ENCODE measurements at places on chromosomes 11 and 22.

DNA sequence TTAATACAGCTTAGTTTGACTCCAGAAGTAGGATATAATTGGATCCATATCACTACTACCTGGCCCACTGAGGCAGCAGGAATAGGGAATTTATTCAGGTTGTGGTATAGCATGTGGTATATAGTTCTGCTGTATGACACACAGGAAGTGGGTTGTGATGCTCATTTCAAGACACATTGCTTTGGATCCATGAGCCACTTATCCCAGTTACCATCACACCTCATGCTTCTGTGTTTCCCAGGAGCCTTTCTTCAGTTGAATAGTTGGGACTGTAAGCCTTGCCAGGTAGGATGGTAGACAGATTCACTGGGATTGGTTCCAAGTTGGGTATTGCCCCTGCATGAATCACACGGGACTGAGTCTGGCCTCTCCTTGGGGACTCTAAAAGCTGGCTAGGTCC lies 9.9 kb upstream of the SLC37A2 start:
- DNase-seq: no peak

- peak; percentile 42 for DNase-seq
These were observed 34.1 kb downstream of the LIF start for GRCh38 chr22:30212363-30212995.

DNA sequence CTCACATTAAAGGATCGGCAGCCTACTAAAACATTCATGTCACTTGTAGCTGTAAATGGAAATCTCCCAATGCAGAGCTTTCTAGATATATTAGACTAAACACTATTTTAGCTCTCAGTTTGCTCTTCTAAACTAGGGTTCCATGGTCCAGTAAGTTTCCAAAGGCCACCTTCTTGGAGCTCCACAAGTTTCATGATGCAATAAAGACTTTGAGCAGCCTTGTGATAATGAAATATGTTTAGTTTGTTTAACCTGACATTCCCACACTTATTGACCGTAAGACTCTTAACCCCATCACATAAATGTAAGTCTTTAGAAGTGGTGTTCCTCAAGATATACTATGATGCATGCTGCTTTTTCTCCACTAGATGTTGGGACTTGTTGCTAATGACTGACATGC lies 87.7 kb downstream of the TRIM44 start:
- no peak for DNase-seq

DNA sequence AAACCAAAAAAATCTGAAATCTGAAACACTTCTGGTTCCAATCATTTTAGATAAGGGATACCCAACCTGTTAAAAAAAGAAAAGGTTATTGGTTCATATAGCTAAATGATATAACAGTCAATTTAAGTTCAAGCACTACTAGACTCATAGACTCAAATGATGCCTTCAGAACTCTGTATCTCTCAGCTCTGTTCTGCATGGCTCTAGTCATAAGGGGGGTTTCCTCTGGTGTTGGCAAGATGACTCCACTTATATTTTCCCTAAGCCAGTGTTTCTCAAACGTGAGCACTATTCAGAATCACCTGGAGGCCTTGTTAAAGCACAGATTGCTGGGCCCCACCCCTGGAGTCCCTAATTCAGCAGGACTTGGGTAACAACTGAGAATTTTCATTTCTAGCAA lies 11.5 kb upstream of the RRAS2 start:
- no peak for DNase-seq

GRCh38 chr11:8873741-8874405 lies 37.1 kb upstream of the AKIP1 start:
- no peak for DNase-seq

DNA sequence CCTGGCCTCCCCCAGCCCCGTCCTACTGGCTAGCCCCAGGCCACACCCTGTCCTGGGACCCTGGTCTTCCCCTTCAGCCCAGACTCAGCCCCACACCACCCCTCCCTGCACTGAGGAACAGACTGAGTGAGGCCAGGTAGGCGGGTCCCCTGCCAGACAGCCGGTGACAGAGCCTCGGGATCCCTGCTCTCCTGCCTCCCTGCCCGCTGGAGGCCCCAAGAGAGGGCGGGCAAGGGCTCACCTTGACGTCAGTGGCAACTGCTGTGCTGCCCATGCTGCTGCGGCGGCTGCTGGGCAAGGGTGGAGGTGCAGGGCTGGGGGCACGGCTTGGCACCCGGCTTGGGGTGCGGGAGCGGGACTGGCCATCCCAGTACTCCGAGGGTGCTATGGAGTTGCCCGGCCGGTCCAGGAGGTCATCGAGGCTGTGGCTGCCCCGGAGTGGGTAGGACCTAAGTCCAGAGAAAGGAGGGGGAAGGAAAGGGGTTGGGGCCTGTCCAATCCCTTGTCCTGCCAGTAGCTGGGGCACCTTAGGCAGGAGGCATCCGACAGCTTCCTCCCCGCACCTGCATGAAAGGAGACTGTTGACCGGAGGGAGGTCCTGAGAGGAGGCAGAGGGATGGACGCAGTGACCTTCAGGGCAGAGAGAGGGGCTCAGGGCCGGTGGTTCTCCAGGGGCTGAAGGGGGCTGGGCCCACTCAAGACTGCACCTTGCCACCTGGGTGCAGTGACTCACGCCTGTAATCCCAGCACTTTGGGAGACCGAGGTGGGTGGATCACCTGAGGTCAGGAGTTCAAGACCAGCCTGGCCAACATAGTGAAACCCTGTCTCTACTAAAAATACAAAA lies 2.2 kb upstream of the SLC16A8 start:
- no peak for DNase-seq

DNA sequence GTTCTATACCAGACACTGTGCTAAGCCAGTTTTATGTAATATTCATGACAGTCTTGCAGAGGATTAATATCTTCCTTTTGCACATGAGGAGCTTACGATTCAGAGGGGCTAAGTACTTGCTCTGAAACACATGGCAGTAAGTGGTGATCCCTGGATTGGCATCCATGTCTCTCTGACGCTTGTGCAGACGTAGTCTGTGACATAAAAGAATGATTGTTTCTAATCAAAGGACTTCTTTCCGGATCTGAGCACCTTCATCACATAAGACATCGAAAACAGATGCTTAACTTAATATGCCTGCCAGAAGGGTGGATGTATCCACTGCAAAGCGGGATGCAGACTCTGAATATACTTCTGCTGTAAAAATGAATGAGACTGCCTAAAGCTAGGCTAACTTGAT lies 74.8 kb downstream of the ARHGAP42 start:
- no peak for DNase-seq

DNA sequence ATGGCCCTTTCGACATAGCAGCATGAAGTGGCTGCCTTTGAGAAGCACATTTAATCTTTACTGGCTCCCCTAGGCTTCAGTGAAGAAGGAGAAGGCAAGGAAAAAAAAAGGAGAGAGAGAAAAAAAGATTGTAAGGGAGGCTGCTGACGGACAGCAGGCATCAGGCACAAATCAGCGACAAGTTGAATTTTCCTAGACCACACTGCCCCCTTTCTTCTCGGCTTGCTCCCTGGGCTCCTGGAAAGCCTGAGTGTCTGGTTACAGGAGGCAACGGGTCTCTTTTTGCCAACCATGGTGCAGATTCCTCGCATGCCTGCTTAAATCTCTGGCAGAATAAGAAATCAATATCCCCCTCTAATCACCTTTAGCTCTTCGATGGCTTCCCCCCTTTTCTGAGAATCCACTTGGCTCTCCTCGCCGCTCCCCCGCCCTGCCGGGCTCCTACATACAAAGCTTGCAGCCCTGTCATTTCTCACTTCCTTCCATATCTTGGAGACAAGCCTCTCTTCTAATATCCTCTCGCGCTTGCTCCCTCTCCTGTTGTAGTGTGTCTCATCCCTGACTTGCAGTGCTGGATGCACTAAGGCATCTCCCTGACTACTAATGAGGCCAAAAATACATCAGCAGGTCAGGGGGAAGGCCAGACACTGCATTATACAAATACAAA lies 14.3 kb downstream of the BLID start:
- DNase-seq: no peak

- DNase-seq: no peak
These were observed 11.0 kb downstream of the NECTIN1 start for GRCh38 chr11:119717839-119718534.

DNA sequence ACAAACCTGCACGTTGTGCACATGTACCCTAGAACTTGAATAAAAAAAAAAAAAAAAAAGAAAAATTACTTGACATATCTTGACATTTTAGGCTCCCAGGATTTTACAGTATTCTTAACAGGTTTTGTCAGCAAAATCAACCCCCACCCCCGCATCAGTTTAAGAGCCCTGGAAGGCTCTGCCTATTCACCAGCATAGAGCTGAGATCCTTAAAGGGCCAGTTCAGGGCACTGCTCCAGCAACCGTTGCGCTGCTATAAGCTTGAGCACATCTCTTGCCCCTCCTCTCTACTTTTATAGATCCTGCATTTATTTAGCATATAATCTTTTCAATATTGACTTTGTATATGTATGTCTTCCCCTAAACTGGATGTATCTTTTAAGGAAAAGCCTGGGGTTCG lies 697 bp upstream of the PAFAH1B2 start:
- peak; percentile 24 for DNase-seq

DNA sequence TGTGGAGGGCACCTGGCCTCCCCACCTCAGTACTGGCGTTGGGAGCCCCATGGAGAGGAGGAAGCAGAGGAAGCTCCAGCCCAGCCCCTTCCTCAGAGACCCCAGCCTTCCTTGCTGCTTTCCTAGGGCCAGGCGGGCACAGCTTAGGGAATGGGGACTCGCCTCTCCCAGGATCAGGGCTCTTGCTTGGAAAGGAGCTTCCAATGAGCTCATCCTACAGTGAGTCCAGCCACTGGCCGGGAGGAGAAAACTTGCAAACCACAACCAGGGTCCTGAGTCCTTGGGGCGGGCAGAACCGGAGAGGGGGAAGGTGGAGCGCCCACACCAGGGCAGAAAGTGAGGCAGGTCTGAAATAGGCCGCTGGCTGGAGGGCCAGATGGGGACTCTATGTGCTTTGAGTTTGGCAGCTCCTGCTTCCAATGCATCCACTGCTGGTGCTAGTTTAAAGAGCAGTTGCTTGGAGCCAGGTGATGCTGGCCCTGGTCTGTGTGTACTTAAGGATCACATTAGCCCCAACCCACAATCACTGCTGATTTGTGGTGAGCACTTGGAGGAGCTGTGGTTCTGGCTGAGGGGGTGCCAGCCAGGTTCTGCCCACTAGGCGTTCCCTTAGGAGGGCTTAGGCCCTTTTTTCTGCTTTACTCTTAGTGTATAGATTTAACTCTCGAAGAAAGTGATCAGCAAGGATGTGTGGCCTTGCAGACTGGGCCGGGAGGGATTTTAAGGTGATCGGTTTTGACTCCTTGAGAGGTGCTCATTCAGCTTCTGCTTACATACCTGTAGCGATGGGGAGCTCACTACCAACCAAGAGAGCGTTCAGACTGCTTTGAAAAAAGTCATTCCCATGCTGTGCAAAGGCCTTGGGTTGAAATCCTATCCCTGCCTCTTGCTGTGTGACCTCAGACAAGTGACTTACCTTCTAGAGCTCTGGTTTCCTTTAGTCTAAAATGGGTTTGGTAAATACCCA lies 81.9 kb downstream of the TP53I11 start:
- DNase-seq: no peak

- DNase-seq: peak; percentile 78
These were observed 57.9 kb downstream of the SYTL2 start for GRCh38 chr11:85752890-85753581.

- DNase-seq: no peak
These were observed 111.4 kb upstream of the GRAMD1B start for GRCh38 chr11:123318623-123319022.

GRCh38 chr11:70278994-70279393 lies 8.5 kb downstream of the PPFIA1 start:
- DNase-seq: no peak

DNA sequence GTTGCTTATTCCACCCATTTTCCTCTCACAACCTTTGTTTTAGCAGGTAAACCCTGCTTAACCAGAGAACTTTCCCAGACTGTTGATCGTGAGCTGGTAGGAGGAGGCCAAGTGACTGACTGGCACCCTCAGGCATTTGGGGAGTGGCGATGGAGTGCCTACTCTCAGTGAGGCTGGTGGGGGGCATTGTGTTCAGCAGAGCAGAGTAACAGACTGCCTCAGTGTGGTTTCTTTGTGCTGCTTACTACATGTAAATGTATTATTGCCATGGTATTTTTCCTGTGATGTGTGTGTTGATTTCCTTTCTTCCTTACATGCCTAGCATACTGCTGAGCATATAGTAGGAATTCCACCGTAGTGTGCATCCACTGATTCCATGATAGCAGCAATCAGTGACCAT lies 2.6 kb downstream of the MARK2 start:
- DNase-seq: no peak

All from activated T-cell treated with anti-CD3 and anti-CD28 coated beads, Interleukin-2, amount 50 U/mL, for 48 hours (primary cell).